Stomach (tissue), 19 donors: ENCODE measurements at places on chromosomes 16 and 17. TPM values are rescaled to one million over a fixed set of nuclear protein-coding genes. Genes with fewer than 3 reads are reported as not detected.

GRCh38 chr16:68377667-68378393 lies 67.0 kb downstream of the PRMT7 start:
- DNase-seq = peak; percentile 62
- H3K27ac ChIP-seq = no peak overlapping the region
- no peak overlapping the region for H3K4me3 ChIP-seq

GRCh38 chr16:89491238-89491869 lies 993 bp upstream of the ANKRD11 start:
- peaks cover 52% of the 10 kb centered on the region for H3K4me1 ChIP-seq
- peaks cover 7% of the 10 kb centered on the region for H3K36me3 ChIP-seq
- peak; percentile 44 for DNase-seq
- peak overlapping the region; percentile 96 for H3K4me3 ChIP-seq

- no peak overlapping the region for H3K27ac ChIP-seq
- DNase-seq = no peak
- no peak overlapping the region for H3K4me3 ChIP-seq
- H3K36me3 ChIP-seq = no peaks in the 10 kb centered on the region
- H3K4me1 ChIP-seq = no peaks in the 10 kb centered on the region
Observed at GRCh38 chr17:21392266-21392665, 16.1 kb downstream of the KCNJ12 start.

GRCh38 chr17:44558710-44559633 lies 1.7 kb downstream of the FZD2 start:
- peaks cover 15% of the 10 kb centered on the region for H3K4me1 ChIP-seq
- no peaks in the 10 kb centered on the region for H3K27me3 ChIP-seq
- DNase-seq = peak; percentile 56

DNA sequence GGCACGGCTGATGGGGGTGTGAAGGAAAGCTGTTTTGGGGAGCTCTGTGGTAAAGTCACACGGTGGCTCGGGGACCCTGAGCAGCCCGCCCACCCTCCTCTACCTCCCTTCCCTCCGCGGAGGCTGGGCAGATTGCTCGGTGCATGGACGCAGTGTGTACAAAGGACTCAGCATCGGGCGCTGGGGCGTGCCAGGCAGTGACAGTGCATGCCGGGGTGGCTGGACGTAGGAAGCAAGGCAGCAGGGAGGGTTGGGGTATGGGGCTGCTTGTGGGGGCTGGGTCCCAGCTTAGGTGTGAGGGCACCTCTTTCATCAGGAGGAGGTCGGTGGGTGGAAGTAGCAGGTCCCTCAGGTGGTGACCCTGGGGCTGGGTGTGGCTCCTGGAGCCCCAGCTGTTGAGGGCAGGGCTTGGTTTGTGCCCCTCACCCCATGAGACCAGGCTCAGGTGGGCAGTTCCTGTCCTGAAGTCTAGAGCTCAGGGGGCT lies 159.9 kb upstream of the GSE1 start:
- H3K4me1 ChIP-seq = peaks cover 34% of the 10 kb centered on the region
- no peaks in the 10 kb centered on the region for H3K36me3 ChIP-seq
- H3K27me3 ChIP-seq = no peaks in the 10 kb centered on the region
- H3K27ac ChIP-seq = peak overlapping the region; percentile 50
- no peak overlapping the region for H3K4me3 ChIP-seq

DNA sequence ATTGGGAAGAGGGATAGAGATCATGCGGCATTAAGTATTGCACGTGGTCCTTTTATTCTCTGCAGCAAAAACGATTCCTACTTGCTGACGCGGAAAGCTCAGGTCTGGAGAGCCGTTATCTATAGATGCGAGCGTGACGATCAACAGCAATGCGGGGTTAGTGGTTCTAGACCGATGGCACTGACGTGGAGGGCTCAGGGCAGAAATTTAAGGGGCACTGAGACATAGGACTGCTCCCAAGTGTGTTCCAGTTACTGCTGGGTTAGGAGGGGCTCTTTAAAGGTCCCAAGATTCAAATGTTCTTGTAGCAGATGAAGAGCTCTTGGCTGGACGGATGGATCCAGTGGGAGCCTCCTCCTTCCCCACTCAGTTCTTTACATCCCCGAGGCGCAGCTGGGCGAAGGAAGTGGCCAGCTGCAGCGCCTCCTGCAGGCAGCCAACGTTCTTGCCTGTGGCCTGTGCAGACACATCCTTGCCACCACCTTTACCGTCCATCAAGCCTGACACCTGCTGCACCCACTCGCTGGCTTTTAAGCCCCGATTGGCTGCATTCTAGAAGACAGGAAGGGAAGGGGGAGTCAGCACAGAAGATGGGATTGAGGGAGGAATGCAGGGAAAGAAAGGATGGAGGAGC lies 732 bp upstream of the EXOSC6 start:
- no peaks in the 10 kb centered on the region for H3K27me3 ChIP-seq
- H3K27ac ChIP-seq = peak overlapping the region; percentile 95
- H3K4me3 ChIP-seq = no peak overlapping the region
- peaks cover 64% of the 10 kb centered on the region for H3K36me3 ChIP-seq
- DNase-seq = no peak
- peaks cover 21% of the 10 kb centered on the region for H3K4me1 ChIP-seq

DNA sequence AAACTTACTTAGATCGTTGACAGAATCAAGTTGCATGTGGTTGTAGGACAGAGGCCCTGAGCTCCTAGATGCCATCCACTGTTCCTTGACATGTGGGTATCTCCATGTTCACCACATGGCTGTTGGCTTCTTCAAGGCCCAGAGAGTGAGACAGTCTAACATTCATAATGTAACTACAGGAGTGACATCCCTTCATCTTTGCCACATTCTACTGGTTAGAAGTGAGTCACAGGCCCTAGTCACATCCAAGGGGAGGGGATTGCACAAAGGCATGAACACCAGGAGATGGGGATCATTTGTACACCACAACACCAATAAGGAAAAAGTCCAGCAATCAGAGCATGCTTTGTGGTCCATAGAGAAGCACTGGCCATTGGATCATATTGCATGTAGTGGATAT lies 56.6 kb downstream of the WSCD1 start:
- no peaks in the 10 kb centered on the region for H3K4me1 ChIP-seq
- no peaks in the 10 kb centered on the region for H3K27me3 ChIP-seq
- no peaks in the 10 kb centered on the region for H3K36me3 ChIP-seq
- H3K4me3 ChIP-seq = no peak overlapping the region
- no peak overlapping the region for H3K27ac ChIP-seq

- H3K4me3 ChIP-seq = no peak overlapping the region
- no peak for DNase-seq
- H3K27me3 ChIP-seq = no peaks in the 10 kb centered on the region
- peaks cover 32% of the 10 kb centered on the region for H3K36me3 ChIP-seq
- peaks cover 29% of the 10 kb centered on the region for H3K4me1 ChIP-seq
Observed at GRCh38 chr16:53156516-53156915, 101.7 kb downstream of the CHD9 start.

DNA sequence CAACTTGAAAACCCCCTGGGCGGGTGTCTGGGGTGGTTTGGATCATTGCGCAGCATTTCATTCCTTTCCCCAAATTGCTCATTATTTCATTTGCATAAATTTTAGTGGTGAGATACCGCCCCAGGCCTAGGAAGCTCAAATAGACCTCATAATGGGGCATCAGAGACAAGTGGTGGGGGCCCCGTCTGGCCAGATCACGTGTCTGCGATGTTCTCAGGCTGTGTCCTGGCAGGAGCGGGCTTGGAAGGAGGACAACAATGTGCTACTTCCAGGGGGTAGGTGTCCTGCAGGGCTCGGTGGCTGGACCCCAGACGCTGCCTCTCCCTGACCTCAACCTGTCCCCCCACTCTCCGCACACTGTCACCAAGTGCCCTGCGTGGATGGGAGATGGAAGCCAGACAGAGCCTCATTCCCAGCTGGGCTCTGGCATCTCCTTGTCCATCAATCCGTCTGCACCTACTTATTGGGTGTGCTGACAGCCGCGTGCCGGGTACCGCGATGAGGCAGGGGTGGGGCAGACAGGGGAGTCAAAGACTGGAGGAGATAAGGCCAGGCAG lies 116.9 kb downstream of the NTN1 start:
- H3K27me3 ChIP-seq = no peaks in the 10 kb centered on the region
- H3K4me3 ChIP-seq = no peak overlapping the region
- H3K27ac ChIP-seq = no peak overlapping the region
- H3K4me1 ChIP-seq = peaks cover 20% of the 10 kb centered on the region
- no peak for DNase-seq
- no peaks in the 10 kb centered on the region for H3K36me3 ChIP-seq

- peaks cover 58% of the 10 kb centered on the region for H3K36me3 ChIP-seq
- H3K27ac ChIP-seq = no peak overlapping the region
- DNase-seq = no peak
- H3K4me1 ChIP-seq = peaks cover 30% of the 10 kb centered on the region
- H3K27me3 ChIP-seq = peaks cover 24% of the 10 kb centered on the region
- H3K4me3 ChIP-seq = peak overlapping the region; percentile 64
Observed at GRCh38 chr16:67149276-67150046, 1.3 kb downstream of the B3GNT9 start.

- H3K27ac ChIP-seq = no peak overlapping the region
- H3K4me1 ChIP-seq = peaks cover 8% of the 10 kb centered on the region
- no peaks in the 10 kb centered on the region for H3K36me3 ChIP-seq
- H3K4me3 ChIP-seq = no peak overlapping the region
Observed at GRCh38 chr17:48455791-48456190, 25.8 kb upstream of the SKAP1 start.

IKZF3 gene
- total RNA-seq = 1.1 TPM

DNA sequence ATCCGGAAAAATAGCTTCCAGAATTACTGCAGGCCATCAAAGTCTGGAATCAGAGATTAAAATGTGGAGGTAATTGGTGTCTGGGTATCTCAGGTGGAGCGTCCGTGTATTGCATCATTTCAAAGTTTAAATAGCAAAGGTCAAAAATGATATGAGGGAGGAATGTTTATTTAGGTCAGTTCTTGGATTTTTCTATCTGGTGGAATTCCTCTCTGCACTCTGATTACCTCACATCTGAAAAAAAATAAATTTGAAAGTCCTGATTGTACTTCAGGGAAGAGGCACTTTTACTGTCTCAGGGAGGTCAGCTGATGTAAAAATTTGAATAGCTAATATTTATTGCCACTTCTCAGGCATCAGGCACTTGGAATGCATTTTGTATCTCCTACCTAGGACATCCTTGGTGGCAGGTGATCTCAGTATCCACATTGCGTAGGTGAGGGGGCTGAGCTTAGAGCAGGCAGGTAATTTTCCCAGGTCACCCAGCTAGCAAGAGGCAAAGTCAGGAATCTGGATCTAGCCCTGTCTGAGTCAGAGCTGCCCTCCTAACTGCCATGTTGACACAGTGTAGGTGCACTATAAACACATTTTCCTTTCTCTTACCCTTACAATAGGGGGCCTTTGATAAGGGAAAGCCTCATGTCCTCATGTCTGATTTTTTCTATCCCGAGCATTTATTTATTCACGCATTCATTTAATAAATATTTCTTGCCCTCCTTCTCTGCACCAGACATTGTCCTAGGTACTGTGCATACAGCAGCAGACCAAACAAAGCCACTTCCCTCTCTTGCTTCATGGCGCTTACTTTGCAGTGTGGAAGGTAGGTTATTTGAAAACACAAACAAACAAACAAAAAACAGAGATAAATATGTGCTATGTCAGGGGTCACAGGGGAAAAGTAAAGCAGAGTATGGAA lies 454.3 kb downstream of the HAPSTR1 start:
- no peaks in the 10 kb centered on the region for H3K36me3 ChIP-seq
- no peaks in the 10 kb centered on the region for H3K27me3 ChIP-seq
- no peak overlapping the region for H3K4me3 ChIP-seq
- no peak for DNase-seq
- H3K4me1 ChIP-seq = no peaks in the 10 kb centered on the region

KRT33A gene
- not detected for total RNA-seq

C17orf107 gene
- not detected for total RNA-seq

DNA sequence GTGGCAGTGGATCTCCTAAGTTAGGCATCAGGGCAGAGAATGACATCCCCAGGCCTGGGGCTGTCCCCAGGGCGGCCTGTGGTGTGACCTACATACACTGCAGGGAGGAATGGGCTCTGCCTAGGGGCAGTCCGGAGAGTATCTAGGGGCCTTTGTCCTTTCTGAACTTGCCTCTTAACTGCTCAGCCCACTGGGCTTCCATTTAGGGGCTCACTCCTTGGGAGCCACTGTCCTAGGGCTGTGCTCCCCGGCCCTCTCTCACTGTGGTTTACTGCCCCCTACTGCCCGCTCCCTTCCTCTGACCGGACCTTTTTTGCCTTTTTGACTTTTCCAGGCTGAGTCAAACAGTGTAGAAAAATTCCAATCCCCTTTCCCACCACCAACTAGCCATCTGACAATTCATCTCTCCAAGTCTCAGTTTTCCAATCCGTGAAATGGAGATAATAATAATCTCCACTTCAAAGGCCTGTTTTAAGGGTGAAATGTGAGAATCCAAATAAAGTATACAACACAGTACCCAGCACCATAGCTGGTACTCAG lies 66.8 kb downstream of the DNAH3 start:
- no peaks in the 10 kb centered on the region for H3K4me1 ChIP-seq
- no peaks in the 10 kb centered on the region for H3K36me3 ChIP-seq
- H3K27ac ChIP-seq = no peak overlapping the region
- no peak overlapping the region for H3K4me3 ChIP-seq
- peak; percentile 76 for DNase-seq

LHX1 gene
- not detected for total RNA-seq

PRR35 gene
- not detected for total RNA-seq

DNA sequence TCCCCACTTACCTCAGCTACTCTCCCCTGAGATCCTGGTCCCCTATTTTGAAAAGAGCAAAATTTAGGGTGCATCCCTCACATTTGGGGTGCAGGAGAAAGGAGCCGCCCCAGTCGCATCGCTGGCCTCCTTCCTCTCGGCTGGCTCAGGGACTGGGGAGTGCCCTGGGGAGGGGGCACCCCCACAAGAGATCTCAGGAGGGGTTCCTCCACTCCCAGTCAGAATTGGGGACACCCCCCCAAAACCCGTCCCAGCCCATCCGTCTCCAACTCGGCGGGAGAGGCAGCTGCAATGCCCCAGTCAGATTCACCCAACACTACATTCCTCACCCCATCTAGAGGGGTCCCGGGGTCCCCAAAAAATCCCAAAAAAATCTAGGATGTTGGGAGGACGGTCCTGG lies 3.5 kb upstream of the BCL6B start:
- no peak for DNase-seq
- H3K27ac ChIP-seq = peak overlapping the region; percentile 98
- peaks cover 13% of the 10 kb centered on the region for H3K36me3 ChIP-seq
- H3K4me1 ChIP-seq = peaks cover 84% of the 10 kb centered on the region
- peak overlapping the region; percentile 49 for H3K4me3 ChIP-seq
- peaks cover 3% of the 10 kb centered on the region for H3K27me3 ChIP-seq

EEF2K gene
- total RNA-seq = 21.0 TPM

- H3K27me3 ChIP-seq = peaks cover 13% of the 10 kb centered on the region
- H3K4me3 ChIP-seq = no peak overlapping the region
- H3K36me3 ChIP-seq = no peaks in the 10 kb centered on the region
- H3K27ac ChIP-seq = peak overlapping the region; percentile 61
- H3K4me1 ChIP-seq = peaks cover 13% of the 10 kb centered on the region
Observed at GRCh38 chr16:57688487-57688986, 6.1 kb upstream of the DRC7 start.

GRCh38 chr16:58042001-58042885 lies 16.7 kb downstream of the MMP15 start:
- H3K27me3 ChIP-seq = no peaks in the 10 kb centered on the region
- no peaks in the 10 kb centered on the region for H3K4me1 ChIP-seq
- H3K4me3 ChIP-seq = no peak overlapping the region
- no peak overlapping the region for H3K27ac ChIP-seq

CDH8 gene
- total RNA-seq = 6.4 TPM

- no peak overlapping the region for H3K4me3 ChIP-seq
- no peaks in the 10 kb centered on the region for H3K27me3 ChIP-seq
- H3K27ac ChIP-seq = no peak overlapping the region
- no peaks in the 10 kb centered on the region for H3K4me1 ChIP-seq
- no peak for DNase-seq
Observed at GRCh38 chr16:59971264-59971663, 1237.1 kb upstream of the GOT2 start.

EVPLL gene
- 0.45 TPM for total RNA-seq

- H3K27ac ChIP-seq = no peak overlapping the region
- H3K4me1 ChIP-seq = peaks cover 58% of the 10 kb centered on the region
- no peaks in the 10 kb centered on the region for H3K27me3 ChIP-seq
- DNase-seq = no peak
- no peaks in the 10 kb centered on the region for H3K36me3 ChIP-seq
Observed at GRCh38 chr16:17348042-17348783, 122.5 kb downstream of the XYLT1 start.
